ENCODE measurements at places on chromosomes 3 and 15.

DNA sequence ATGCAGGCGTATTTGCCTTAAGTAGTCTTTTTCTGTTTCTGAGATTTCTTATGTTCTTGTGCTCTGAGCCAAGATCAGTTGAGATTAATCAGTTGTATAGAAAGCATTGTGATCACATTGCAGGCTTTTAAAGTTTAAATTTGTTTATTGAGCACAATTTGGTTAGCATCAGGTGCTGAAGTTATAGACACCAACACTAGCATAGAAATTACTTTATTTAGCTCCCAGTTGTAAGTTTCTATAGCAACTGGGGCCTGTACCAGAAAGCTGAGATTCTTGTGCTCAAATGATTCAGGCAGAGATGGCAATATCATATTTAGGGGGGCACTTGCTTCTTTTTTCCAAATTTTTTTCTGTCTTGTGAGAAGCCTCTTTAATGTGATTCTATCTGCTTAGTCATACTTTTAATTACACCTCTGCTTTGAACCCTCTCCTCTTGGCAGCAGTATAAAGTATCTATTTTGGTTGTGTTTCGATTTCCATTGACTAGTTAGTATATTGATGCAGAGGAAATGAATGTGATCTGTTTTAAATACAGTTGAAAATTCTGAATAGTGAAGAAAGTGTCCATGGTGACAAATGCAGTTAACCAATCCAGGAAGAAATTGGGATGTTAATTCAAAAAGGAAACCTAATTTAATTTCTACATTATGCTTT is 241.7 kb upstream of the GBE1 start:
- H3K4me3 ChIP-seq: no peak overlapping the region
- H3K27me3 ChIP-seq: no peaks in the 10 kb centered on the region
- no peak for DNase-seq

DNA sequence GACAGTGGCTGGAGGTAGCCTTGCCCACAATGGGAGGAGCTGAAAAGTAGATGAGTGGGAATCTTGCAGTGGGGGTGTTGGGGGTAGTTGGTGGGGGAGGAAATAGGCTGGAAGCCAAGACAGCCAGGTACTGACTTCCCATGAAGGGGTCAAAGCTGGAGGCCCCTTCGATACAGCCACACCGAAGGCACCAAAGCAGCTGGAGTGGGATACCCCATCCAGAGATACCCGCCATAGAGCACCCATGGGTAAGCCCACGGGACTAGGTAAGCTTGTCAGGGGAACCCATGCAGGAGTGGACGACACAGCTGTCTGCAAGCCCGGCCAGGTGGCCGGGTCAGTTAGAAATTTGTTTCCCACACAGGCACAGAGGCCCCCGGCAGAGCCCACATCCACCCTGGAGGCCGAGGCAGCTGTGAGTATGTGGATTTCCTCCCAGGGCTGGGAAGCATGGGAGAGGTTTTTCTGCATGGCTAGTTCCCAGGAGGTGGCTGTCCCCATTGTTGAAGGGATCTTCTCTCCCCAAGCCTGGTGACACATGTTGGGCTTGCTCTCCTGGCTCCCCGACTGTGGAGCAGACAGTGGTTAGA is 28.6 kb downstream of the PRR23E start:
- H3K4me3 ChIP-seq: no peak overlapping the region
- peaks cover 20% of the 10 kb centered on the region for H3K27me3 ChIP-seq
- DNase-seq: no peak

GRCh38 chr3:62615258-62615849 is 242.0 kb upstream of the FEZF2 start:
- H3K4me3 ChIP-seq: no peak overlapping the region
- no peak overlapping the region for H3K27ac ChIP-seq
- H3K36me3 ChIP-seq: peaks cover under 1% of the 10 kb centered on the region
- DNase-seq: no peak

DNA sequence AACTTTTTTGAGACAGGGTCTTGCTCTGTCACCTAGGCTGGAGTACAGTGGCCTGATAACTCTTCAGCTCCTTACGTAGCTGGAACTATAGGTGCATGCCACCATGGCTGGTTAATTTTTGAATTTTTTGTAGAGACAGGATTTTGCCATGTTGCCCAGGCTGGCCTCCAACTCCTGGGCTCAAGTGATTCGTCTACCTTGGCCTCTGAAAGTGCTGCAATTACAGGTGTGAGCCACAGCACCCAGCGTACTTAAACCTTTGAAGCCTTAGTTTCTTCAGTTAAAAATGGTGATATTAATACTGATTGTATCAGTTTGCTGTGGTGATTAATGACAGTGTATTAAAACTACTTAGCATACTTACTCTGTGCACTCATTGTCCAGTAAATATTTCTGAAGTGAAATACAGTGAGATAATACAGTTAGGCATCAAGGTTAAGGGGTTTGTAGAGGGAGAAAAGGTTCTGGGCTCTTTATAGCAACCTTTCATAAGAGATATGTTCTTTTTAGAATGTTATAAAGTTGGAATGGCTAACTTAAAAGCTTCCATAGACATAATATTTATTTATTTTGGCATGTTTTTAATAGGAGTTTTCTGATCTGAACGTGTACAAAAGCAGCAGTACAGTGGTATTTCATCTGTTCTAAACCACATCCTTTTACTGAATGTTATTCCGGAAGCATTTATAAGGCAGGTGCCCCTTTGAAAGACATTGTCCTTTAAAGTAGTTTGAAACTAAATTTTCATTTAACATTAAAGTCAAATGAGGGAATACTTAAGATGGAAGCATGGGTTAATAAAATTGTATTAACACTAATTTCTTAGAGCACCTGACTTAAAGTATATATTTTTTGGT is 23.6 kb downstream of the NCK1 start:
- H3K27me3 ChIP-seq: no peaks in the 10 kb centered on the region
- H3K36me3 ChIP-seq: peaks cover 4% of the 10 kb centered on the region
- peak overlapping the region; percentile 49 for H3K4me3 ChIP-seq

GRCh38 chr3:194870394-194871110 is 184.9 kb downstream of the FAM43A start:
- H3K27ac ChIP-seq: no peak overlapping the region
- H3K36me3 ChIP-seq: peaks cover 3% of the 10 kb centered on the region
- H3K27me3 ChIP-seq: peaks cover 39% of the 10 kb centered on the region
- H3K4me1 ChIP-seq: no peaks in the 10 kb centered on the region

GRCh38 chr3:8554696-8555095 is 53.1 kb downstream of the LMCD1 start:
- H3K4me1 ChIP-seq: no peaks in the 10 kb centered on the region
- H3K4me3 ChIP-seq: no peak overlapping the region
- H3K36me3 ChIP-seq: no peaks in the 10 kb centered on the region
- H3K27ac ChIP-seq: no peak overlapping the region
- no peak for DNase-seq

DNA sequence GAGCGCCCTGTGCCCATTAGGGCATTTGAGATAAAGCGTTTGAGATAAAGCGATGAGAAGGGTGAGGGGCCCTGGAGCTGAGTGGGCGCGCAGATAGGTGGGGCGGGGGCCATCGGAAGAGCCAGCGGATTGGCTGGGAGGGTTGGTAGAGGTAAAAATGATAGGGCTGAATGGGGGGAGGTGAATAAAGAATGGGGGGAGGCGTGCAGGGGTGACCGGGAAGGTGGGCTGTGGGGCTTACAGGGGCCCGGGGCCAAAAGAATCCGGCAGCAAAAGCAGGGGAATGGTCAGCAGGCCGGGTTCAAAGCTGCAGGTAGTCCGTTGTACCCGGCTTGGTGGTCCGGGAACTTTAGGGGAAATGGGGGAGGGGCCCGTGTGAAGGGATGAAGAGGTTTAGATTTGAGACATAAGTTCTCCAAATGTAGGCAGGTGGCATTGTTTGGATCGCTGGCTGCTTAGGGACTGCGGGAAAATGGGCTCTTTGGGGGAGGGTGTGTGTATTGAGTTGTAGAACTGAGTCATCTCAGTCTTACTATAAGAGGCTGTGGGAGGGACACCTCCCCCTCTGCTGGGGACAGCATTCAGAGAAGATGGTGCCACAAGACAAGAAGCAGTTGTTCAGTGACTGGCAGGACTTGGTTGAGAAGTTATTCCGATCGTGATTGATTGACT is 610 bp downstream of the ARID3B start:
- peaks cover 25% of the 10 kb centered on the region for H3K36me3 ChIP-seq
- no peaks in the 10 kb centered on the region for H3K27me3 ChIP-seq
- H3K4me3 ChIP-seq: peak overlapping the region; percentile 91
- peak; percentile 50 for DNase-seq

GRCh38 chr3:39463269-39463668 is 4.2 kb upstream of the MOBP start:
- DNase-seq: no peak
- H3K4me1 ChIP-seq: no peaks in the 10 kb centered on the region
- H3K4me3 ChIP-seq: no peak overlapping the region

GRCh38 chr3:22627993-22628499 is 575.1 kb upstream of the UBE2E2 start:
- no peaks in the 10 kb centered on the region for H3K36me3 ChIP-seq
- H3K4me1 ChIP-seq: no peaks in the 10 kb centered on the region
- H3K4me3 ChIP-seq: no peak overlapping the region
- no peaks in the 10 kb centered on the region for H3K27me3 ChIP-seq
- no peak for DNase-seq
- H3K27ac ChIP-seq: no peak overlapping the region

DNA sequence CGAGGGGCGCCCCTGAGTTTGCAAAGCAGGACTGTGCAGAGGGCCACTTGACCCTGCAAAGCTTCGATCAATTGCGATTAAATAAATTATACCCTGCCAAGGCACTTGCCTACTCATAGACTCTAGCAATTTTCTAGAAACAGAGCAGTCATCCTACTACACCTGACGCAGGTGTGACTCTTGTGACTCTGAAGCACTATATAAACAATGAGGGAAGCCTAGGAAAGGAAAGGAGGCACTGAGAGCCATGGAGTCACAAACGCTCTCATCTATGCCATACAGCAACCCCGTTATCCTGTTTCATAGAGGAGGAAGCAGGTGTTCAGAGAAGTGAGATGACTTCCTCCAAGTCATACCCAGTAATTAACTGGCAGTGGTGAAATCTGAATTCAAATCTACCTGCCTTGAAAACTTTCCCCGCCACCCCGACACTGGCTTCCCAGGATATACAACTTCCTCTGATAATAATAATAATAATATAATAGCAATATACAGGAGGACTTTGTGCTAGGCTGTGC is 14.4 kb downstream of the ARHGEF3 start:
- no peaks in the 10 kb centered on the region for H3K27me3 ChIP-seq
- peaks cover 32% of the 10 kb centered on the region for H3K36me3 ChIP-seq
- H3K27ac ChIP-seq: peak overlapping the region; percentile 97
- no peak for DNase-seq
